Left ventricle myocardium inferior (tissue), 1 donor: ENCODE measurements at places on chromosomes 6 and 20. TPM values are rescaled to one million over a fixed set of nuclear protein-coding genes. Genes with fewer than 3 reads are reported as not detected.
A peak's percentile ranks its signal among the peaks of the same experiment; 100 is the strongest.

DNA sequence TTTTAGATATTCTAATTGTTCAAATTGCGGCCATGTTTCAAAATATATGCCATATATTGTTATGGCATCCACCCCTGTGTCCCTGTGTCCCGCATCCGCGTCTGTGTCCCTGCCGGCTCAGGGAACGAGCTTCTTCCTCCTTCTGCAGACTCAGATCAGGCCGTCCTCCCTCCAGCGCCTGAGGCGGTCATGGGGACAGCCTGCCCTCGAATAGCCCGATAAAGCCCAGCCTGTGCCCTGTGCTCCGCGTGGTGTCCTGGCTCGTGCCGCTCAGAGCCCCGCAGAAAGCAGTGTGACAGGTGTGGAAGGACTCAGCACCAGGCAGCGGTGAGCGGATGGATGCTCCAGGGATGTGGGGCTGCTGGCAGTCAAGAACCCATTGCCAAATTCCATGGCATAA is 663.4 kb upstream of the DEFB115 start:
- no peaks in the 10 kb centered on the region for H3K36me3 ChIP-seq
- no peaks in the 10 kb centered on the region for H3K4me1 ChIP-seq
- no peak for DNase-seq
- peaks cover 24% of the 10 kb centered on the region for H3K27me3 ChIP-seq

GRCh38 chr20:51512645-51513044 is 29.9 kb downstream of the NFATC2 start:
- peaks cover 12% of the 10 kb centered on the region for H3K36me3 ChIP-seq
- no peaks in the 10 kb centered on the region for H3K27me3 ChIP-seq
- H3K4me3 ChIP-seq, result no peak overlapping the region
- no peak for DNase-seq
- H3K4me1 ChIP-seq, result peaks cover 5% of the 10 kb centered on the region

The SLCO4A1 gene
- 12.7 TPM for total RNA-seq

GRCh38 chr6:69801225-69801624 is 4.4 kb upstream of the LMBRD1 start:
- no peak for DNase-seq
- no peaks in the 10 kb centered on the region for H3K27me3 ChIP-seq
- H3K4me3 ChIP-seq, result no peak overlapping the region

DNA sequence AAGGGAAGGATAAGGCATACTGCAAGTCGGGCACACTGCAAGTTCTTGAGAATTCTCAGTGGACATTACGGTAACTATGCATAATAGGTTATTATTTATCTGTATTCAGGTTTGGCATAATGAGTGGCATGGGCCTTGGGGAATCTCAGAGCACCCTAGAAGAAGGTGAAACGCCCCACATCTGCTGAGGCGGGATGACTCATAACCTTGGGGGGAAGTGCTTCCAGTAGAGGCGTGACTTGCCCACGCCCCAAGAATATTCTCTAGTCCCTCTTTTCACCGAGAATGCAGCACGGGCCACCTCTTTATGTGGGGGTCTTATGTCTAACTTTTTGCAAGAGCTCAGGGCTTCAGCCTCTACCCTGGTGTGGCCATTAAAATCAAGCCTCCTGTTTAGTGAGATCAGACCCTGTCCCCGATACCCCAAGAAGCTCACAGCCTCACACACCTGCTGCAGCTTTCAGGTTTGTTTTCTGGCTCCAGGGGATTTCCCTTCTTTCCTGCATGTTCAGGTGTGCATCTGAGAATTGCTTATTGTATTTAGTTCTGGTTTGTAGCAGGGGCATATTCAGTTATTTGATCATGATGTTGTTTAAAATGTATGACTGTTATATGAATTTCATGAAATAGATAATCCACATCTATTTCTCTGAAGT is 19.1 kb downstream of the ZFP64 start:
- peaks cover 42% of the 10 kb centered on the region for H3K36me3 ChIP-seq
- no peaks in the 10 kb centered on the region for H3K4me1 ChIP-seq
- DNase-seq, result no peak
- H3K27me3 ChIP-seq, result no peaks in the 10 kb centered on the region

The SLC12A5 gene
- not detected for total RNA-seq

GRCh38 chr20:31925631-31926030 is 26.2 kb downstream of the PDRG1 start:
- no peak overlapping the region for H3K4me3 ChIP-seq
- H3K4me1 ChIP-seq, result no peaks in the 10 kb centered on the region
- peaks cover 20% of the 10 kb centered on the region for H3K27me3 ChIP-seq
- DNase-seq, result no peak

The VARS2 gene
- 21.0 TPM for total RNA-seq

DNA sequence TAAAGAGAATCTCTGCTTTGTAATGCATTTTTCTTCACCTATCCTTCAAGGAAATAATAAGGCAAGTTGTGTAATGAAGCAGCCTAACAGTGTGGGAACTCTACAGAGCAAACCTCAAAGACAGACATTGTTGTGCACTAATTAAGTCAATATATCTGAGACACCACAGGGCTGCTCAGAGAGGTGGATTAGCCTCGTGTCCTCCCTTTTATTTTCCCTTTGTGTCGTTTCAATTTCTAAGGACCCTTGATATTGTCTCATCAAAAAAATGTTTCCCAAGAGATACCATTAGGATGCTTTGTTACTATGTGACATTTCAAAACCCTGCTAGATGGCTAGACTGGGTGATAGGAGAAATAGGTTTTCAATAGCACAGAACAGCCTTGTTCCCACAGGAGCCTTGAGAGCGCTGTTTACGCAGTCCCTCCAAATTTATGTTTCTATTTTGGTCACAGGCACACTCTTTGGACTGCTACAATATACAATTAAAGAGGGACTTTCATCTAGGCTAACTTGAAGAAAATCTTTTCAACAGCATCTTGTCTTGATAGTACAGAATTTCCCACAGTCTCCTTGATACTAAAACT is 23.1 kb downstream of the UBE3D start:
- H3K4me3 ChIP-seq, result no peak overlapping the region
- peaks cover 4% of the 10 kb centered on the region for H3K36me3 ChIP-seq
- H3K27me3 ChIP-seq, result no peaks in the 10 kb centered on the region
- DNase-seq, result no peak
- peaks cover 8% of the 10 kb centered on the region for H3K4me1 ChIP-seq

- DNase-seq, result no peak
- H3K27ac ChIP-seq, result peak overlapping the region; percentile 76
- H3K36me3 ChIP-seq, result peaks cover 9% of the 10 kb centered on the region
Measured at GRCh38 chr20:4170621-4171537, 155.5 kb upstream of the RNF24 start.

The CFB gene
- 3.7 TPM for total RNA-seq

The KIF13A gene
- 85.7 TPM for total RNA-seq

- DNase-seq, result no peak
- no peaks in the 10 kb centered on the region for H3K27me3 ChIP-seq
- no peaks in the 10 kb centered on the region for H3K36me3 ChIP-seq
- H3K4me3 ChIP-seq, result no peak overlapping the region
- no peak overlapping the region for H3K27ac ChIP-seq
- no peaks in the 10 kb centered on the region for H3K4me1 ChIP-seq
Measured at GRCh38 chr6:159586684-159587083, 106.4 kb downstream of the SOD2 start.

The BPIFA1 gene
- total RNA-seq, result not detected

- no peak overlapping the region for H3K27ac ChIP-seq
- H3K4me3 ChIP-seq, result no peak overlapping the region
- H3K36me3 ChIP-seq, result no peaks in the 10 kb centered on the region
- no peaks in the 10 kb centered on the region for H3K4me1 ChIP-seq
- DNase-seq, result no peak
- H3K27me3 ChIP-seq, result no peaks in the 10 kb centered on the region
Measured at GRCh38 chr6:67812125-67812524, 823.0 kb upstream of the ADGRB3 start.

The HLA-DPA1 gene
- 28.8 TPM for total RNA-seq

The THBS2 gene
- total RNA-seq, result 6.9 TPM

DNA sequence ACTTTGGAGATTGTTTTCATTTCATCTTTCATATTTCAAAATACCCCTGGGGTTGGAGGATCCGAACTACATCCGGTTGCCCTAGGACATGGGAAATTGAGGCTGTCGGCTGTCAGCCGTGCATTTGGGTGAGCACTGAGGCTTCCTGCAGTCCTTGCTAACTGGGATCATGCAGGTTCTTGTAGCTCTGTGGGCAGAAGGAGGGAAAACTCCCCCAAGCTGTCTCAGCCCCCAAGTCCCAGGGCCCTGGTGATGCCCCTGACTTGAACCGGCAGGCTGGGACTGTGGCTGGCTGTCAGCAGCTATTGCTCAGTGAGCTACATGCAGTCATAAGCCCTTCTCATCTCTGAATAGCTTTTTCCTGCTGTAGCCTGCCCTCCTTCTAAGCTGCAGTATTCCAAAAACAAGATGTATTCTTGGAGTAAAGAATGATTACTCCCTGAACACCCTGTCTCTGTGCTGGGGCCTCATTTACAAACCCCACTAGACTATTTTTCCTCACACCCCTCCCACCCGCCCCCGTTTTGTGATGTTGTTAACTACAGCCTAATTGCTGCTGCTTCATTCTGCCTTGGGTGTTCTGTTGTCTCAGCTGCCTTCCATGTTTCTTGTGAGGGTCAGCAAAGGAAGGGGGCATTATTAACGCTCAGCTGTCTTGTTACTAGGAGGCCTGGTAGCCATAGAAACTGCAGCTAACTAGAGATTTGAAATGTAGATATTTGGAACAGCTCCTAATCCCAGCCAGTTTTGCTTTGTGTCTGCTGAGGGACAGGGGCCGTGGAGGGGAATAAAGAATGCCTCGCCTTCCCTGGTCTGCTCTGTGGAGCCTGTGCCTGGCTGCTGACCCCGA is 18.1 kb downstream of the MTRES1 start:
- H3K27ac ChIP-seq, result peak overlapping the region; percentile 59
- peaks cover 31% of the 10 kb centered on the region for H3K36me3 ChIP-seq
- H3K4me1 ChIP-seq, result peaks cover 18% of the 10 kb centered on the region
- DNase-seq, result no peak
- H3K27me3 ChIP-seq, result no peaks in the 10 kb centered on the region

DNA sequence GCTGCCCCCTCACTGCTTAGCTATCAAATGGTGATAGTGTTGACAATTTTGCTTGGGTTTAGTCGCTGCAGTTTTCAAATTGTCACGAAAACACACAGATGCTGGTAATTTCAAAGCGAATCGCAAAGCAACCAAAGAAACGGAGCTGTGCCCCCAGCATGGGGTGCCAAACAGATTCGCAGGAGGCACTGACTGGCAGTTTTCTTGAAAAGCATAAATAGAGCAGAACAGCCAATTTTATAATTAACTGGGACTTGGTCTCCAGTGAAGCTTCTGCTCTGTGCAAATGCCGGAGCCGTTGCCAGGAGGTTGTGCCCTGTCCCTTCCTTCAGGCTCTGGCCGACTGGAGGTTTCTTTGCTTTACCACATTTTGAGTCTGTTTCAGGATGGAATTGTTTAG is 18.8 kb downstream of the ARHGAP40 start:
- H3K4me1 ChIP-seq, result no peaks in the 10 kb centered on the region
- no peak overlapping the region for H3K27ac ChIP-seq
- H3K27me3 ChIP-seq, result peaks cover 80% of the 10 kb centered on the region
- DNase-seq, result no peak

The RARS2 gene
- 19.5 TPM for total RNA-seq

The CNBD2 gene
- 3.7 TPM for total RNA-seq

The PDE10A gene
- total RNA-seq, result 12.2 TPM

DNA sequence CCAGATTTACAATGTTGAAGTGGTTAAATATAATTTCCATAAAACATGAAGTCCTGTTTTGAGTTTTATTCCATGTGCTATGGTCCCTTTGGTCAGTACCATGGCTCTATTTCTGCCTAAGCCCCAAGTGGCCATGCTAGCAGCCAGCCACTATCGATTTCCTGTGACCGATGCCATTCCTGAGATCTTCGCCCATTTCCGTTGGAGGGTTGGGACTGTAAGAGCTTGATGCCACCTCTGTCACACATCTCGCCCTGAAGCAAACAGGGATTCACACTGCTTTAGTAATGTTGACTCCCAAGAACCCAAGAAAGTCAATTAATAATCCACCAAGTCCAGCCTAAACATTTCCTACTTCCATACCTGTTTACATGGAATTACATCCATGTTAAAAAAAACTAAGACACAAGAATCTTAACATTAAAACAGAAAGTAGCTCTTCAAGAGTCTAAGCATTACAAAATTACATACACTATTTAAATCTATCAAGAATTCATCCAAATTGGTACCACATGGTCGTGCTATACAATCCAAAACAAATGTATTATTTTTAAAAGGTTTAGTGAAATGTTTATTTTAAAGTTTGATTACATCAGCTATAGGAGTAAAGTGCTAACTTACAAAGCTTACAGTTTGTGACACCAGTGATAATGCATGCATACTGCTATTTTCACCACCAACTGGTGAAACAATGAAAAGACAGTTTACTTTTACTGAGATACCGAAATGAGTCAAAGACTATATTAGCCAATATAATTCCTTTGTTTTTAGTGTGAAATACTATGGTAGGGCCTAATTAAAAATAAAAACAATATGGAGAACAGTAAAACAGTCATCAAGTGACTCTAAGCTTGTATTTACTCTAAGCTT is 2.5 kb downstream of the RBM39 start:
- peaks cover 90% of the 10 kb centered on the region for H3K4me1 ChIP-seq
- peak overlapping the region; percentile 99 for H3K27ac ChIP-seq
- H3K4me3 ChIP-seq, result peak overlapping the region; percentile 93
- H3K36me3 ChIP-seq, result peaks cover 62% of the 10 kb centered on the region

The CLDN20 gene
- total RNA-seq, result not detected

DNA sequence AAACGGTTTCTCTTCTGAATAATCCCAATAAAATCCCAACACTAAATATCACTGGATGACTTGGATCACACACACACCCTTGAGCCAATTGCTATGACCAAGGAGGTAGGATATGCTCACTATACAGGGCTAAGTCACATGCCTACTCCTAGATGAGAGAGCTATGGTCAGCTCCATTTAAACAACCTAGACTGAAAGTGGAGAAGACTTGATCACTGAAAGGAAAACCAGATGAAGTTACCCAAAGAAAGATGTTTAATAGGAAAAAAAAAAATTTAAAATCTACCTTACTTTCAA is 18.9 kb upstream of the COL19A1 start:
- no peak overlapping the region for H3K4me3 ChIP-seq
- no peaks in the 10 kb centered on the region for H3K36me3 ChIP-seq
- H3K27me3 ChIP-seq, result peaks cover 9% of the 10 kb centered on the region
- DNase-seq, result no peak
- peaks cover 7% of the 10 kb centered on the region for H3K4me1 ChIP-seq

The MYMX gene
- total RNA-seq, result 0.36 TPM

- no peak overlapping the region for H3K27ac ChIP-seq
- H3K27me3 ChIP-seq, result no peaks in the 10 kb centered on the region
- no peaks in the 10 kb centered on the region for H3K36me3 ChIP-seq
- DNase-seq, result no peak
- H3K4me1 ChIP-seq, result peaks cover 11% of the 10 kb centered on the region
- no peak overlapping the region for H3K4me3 ChIP-seq
Measured at GRCh38 chr6:6620766-6621425, 32.4 kb downstream of the LY86 start.
